ENCODE measurements at places on chromosomes 7 and 10.

GRCh38 chr7:107615910-107616680, 36.0 kb downstream of the BCAP29 start:
- DNase-seq: no peak

DNA sequence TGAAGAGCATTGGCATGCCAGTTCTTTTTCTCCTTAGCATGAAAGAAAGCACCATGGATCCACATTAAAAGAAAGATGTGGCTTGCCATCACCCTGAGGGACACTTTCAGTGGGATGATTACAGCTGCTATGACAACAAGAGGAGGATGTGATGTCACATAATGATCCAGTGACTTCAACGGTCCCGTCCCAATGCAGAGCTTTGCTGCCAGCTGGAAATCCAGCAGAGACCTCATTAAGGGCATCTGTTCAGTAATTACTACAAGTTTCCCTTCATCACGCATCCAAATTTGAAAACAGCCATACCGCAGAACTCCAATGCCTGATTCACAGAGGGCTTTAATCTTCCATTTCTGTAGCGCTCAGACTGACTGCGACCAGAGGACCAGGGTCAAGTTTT, 206.6 kb downstream of the LSM5 start:
- DNase-seq: no peak

DNA sequence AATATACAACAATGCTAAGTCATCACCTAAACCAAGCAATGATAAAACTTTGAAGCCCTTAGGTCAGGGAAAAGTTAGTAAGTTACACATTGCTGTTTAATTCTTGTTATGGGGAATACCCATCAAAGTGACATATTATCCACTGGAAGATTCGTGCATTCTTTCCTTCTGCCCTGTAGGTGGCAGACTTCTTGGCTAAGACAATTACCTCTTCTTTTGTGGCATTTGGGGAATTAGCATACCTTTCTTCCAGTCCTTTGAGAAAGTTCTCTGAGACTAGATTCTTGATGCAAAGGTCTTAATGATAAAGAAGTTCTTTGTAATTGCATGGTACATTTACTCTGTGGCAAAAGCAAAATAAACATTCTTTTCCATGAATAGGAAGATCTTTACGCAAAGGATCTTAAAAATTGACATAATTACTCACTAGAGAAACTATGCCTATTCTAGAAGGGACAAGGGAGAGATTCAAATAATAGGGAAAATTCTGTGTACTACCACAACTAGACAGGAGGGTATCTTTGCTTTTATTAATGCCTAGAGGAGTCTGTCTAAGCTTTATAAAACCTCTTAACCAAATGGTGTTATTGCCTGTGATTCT, 395.9 kb downstream of the GRM8 start:
- DNase-seq: no peak

GRCh38 chr10:35356725-35357092, 20.4 kb downstream of the CCNY start:
- no peak for DNase-seq

DNA sequence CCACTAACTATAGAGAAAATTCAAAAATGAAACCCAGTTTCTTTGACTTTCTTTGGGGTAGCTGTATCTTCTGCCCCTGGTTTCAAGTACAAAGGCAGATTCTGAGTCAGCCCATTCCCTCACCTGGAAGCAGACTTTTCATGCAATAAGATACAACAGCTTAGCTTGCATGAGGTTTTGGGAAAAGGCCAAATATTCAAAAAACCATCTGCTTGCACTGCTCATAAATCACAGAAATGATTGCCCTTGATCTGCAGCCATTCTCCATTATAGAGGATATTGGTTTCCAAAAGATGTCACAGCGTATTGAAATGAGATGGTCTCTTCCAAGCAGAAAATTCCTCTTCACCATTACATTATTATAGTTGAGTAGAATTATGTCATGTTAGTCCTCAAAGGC, 354.0 kb downstream of the PHF14 start:
- no peak for DNase-seq

GRCh38 chr7:99606531-99606930, 8.5 kb downstream of the TMEM225B start:
- DNase-seq: no peak

GRCh38 chr7:149496642-149497391, 792 bp downstream of the ZNF746 start:
- no peak for DNase-seq

DNA sequence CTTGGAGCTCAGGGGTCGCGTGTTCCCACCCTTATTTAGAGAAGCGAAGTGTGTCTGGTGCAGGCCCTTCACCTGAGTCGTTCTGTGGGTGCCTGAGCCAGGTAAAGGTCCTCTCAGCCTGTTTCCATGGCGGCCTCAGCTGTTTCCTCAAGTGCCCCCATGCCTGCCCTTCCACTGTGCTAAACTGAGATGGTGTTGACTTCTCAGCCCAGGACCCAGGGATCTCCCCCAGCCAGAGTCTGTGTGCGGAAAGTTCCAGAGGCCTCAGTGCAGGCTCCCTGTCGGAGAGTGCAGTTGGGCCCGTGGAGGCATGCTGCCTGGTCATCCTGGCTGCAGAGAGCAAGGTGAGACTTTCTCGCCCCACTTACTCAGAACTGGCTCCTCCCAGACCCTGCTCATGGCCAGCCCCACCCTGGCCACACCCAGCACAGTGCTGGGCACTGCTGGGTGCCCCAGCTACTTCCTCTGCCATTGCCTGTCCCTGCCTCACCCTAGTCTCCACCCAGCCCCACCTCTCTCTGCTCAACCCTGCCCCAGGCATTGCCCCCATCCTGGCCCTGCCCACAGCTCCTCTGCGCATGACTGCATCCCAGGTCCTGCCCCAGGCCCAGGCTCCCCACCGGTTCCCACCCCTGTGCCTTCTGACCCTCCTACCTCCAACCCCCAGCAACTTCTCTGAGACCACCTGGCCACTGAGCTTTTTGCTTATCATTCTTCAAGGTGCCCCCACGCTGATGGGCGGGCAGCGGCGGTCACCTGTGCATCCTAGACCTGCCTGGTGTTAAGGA, 20.3 kb downstream of the NACAD start:
- DNase-seq: no peak

DNA sequence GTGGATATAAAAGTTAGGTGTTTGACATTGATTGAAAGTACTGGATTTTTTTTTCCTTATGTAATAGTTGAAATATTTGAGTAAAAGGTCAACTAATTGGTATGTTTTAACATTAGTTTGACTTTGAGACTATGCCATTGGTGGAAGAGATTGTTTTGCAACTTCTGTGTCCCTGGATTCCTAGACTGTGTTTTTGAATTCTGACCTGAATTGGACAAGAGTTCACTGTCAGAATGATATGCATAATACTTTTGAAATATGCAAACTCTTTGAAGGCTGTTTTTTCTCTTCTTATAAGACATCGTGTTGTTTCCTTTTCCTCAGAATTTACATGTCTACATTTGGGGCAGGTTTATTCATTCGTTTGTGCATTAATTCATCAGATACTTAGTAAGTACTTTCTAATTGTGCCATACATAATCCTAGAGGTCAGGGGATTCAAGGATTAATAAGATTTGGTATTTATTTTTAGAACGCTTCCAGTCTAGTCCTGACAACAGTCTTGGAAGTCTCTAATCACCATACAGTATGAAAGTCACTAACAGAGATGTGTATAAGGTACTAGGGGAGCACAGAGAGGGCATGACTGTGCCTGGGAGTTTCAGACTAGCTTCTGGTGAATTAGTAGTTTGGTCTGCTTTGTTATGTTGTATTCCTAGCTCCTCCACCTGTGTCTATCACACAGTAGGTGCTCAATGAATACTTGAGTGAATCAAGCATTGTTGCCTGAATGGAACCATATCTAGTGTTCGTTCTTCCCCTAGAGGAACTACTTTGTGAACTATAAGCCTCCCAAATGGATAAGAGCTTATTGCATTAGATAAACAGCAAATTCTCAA, 49.2 kb downstream of the AGK start:
- no peak for DNase-seq

DNA sequence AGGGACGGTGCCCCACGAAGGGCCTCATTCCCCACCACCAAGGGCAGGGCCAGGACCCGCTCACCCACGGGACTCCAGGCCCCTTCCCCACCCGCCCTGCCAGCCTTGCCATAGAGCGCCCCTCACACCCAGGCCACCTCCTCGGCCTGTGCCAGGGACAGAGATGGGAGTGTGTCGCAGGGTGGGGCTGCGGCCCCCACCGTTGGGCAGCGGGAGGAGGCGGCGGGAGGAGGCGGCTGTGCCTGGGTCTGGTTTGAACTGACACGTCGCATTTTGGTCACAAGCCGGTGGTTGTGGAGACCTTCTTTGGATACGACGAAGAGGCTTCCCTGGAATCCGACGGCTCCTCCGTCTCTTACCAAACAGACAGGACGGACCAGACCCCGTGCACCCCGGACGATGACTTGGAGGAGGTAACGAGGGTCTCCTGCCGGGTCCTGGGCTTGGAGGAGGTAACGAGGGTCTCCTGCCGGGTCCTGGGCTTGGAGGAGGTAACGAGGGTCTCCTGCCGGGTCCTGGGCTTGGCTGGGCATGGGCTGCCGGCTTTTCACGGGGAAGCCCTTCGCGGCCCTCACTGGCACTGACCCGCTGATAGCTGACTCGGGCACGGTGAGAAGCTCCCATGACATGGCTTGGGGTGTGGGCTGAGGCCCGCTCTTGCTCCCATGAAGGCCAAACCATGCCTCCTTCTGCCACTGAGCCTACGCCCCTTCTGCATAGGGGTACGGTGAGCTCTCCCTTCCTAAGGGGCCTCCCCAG, 46.4 kb upstream of the DPYSL4 start:
- DNase-seq: no peak

DNA sequence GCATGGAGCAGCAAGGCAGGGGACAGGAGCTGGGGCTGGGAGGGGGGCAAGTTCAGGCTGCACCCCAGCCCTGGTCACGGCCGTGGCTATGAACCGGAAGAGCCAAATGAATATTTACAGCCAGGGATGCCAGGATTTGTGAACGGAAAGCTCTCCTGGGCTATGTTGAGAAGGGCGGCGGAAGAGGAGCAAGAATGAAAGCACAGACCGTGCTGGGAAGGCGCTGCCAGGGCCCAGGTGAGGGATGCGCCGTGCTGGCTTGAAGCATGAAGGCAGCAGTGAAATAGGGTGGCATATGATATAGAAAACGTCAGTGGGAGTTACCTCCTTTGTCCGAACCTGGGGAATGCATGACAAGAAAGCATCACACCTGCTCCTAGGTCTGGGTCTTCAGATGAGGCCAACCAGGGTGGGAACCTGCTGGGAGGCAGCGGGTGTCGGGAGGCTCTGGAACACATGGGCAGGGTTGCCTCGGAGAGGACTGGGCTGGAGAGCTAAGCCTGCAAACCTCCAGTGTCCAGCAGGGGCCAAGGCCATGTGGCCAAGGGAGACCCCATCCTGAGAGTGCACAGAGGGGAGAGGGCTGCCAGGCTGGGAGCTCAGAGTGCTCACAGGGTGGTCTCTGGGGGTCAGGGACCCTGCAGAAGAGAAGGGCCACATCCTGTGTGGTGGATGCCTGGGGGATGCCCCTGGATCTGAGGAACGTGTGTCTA, 120.6 kb upstream of the TCERG1L start:
- DNase-seq: no peak

GRCh38 chr7:136228171-136228570, 251.0 kb upstream of the MTPN start:
- DNase-seq: no peak

- no peak for DNase-seq
Measured at GRCh38 chr10:131954356-131954965, 27.3 kb downstream of the BNIP3 start.

DNA sequence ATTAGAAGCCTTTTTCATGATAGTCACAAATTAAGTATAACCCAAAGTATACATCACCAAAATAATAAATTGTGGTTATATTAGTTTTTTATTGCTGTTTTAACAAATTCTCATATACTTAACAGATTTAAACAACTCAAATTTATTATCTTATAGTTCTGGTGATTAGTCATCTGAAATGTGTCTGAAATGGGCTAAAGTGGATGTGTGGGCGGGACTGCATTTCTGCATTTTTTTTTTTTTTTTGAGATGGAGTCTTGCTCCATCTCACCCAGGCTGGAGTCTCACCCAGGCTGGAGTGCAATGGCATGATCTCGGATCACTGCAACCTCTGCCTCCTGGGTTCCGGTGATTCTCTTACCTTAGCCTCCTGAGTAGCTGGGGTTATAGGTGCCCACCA, 891.5 kb upstream of the CELF2 start:
- no peak for DNase-seq

DNA sequence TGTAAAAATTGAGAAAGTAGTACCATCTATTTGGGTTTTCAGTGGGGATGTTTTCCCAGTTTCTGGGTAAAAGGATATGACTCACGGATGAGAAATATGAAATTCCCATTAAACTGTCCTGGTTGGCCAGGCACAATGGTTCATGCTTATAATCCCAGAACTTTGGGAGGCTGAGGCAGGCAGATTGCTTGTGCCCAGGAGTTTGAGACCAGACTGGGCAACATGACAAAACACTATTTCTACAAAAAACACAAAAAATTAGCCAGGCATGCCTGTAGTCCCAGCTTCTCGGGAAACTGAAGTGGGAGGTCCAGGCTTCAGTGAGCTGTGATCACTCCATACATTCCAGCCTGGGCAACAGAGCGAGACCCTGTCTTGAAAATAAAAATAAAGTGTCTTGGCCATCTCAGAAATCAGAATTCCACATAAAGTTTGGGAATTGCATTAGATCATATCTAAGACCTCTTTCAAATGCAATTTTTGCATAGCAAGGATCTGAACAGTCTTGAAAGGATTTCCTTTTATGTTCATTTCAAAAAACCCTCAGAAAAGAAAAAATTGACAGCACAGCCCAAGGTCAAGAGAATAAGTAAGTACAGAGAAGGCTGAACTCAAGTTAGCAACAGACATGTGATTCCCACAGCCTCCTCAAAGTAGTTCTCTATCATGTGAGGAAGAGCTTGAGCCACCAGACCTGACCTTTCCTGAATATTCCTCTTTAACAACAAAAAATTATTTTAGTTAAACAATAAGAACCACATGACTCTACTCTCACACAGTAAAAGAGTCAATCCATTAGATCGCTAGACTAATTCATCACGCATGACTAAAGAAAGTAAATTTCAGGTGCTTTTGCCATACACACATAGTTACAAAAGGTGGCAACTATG, 141.5 kb upstream of the CAV2 start:
- no peak for DNase-seq

- DNase-seq: no peak
Measured at GRCh38 chr7:124840435-124840834, 74.8 kb upstream of the GPR37 start.

- DNase-seq: no peak
Measured at GRCh38 chr7:131400681-131401176, 73.1 kb downstream of the MKLN1 start.

GRCh38 chr7:27239387-27240014, 3.1 kb upstream of the EVX1 start:
- no peak for DNase-seq

Data from brain pericyte (primary cell).